Cortex of kidney (tissue), 1 donor: ENCODE measurements at places on chromosomes 12 and 14.

- DNase-seq = no peak
These were observed 22.9 kb downstream of the VEZT start for GRCh38 chr12:95240556-95240955.

DNA sequence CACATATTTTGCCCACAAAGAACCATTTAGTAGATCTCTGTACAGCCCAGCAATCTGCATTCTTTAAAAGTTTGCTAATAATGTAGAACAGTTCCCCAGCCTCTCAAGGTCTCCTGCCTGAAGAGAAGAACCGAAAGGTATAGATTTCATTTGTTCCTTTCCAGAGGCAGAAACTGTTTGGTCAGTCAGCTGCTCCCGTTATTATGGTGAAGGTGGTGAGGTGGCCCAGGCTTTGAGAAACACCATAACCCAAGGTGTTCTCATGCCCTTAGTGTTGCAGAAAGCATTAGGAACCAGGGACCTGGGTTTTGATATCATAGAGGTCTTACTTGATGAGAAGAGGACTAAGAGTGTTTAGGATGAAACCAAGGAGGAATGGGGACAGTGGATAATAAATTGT, 65.3 kb downstream of the SUSD6 start:
- DNase-seq = no peak

DNA sequence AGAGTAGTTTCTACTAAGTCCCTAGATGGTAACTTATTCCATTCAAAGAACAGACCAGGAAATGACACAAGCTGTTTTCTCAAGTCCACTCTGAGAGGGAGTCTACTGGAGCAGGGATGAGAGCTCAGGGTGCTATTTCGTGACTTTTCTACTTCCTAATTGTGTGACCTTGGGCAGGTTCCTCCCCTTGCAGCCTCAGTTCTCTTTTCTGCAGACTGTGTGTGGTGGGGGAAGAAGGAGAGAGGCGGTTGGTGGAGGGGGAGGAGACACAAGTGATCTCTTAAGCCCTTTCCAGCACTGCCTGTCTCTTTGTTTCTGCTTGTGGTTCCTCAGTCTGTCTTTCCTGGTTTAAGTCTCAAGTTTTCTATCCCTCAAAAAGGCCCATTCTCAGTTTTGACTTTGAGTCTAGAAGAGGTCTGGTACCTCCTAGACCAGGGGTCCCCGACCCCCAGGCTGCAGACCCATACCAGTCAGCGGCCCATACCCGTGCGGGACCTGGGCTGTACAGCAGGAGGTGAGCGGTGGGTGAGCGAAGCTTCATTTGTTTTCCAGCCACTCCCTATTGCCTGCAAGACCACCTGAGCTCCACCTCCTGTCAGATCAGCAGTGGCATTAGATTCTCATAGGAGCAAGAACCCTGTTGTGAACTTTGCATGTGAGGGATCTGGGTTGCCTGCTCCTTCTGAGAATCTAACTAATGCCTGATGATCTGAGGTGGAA, 10.7 kb downstream of the FGF6 start:
- no peak for DNase-seq

DNA sequence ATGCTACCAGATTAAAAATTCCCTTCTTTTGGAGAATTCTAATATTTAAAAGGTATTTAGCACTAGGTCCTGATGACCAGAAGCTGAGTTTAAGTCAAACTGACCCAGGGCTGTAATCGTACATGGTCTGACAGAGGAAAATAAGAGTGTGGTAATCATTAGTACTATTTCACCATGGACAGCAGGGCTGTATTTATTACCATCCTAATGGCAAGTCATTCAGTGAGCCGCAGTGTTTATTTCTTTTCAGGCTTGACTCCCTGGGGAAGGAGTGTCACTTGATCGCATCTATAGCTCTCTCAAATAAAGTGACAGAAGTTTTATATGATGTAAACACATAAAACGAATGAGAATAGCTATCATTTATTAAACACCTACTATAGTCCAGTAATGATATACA, 261.8 kb downstream of the BTG1 start:
- DNase-seq = no peak

GRCh38 chr12:23816394-23816851, 133.0 kb downstream of the SOX5 start:
- DNase-seq = no peak

DNA sequence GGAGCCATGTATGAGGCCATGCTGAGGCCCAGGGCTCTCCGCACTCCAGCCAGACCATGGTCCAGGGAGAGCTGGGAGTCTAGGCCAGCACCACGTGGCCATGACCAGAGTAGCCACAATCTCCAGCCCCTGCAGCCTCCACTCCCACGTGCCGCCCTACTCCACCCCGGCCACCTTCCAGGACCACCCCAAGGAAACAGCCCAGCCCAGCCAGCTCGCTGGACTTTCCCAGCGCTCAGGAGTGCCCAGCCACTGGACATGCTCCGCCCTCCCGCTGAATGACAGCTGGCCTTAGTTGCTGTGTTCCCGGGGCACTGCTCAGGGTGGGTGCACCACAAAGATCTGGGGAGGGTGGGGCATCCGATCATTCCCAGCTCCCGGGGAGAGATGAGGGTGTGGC, 2.1 kb upstream of the C14orf180 start:
- no peak for DNase-seq

GRCh38 chr12:12736759-12737676, 19.9 kb downstream of the CDKN1B start:
- DNase-seq = no peak

GRCh38 chr12:77406219-77406905, 341.0 kb upstream of the E2F7 start:
- DNase-seq = no peak

GRCh38 chr12:114018669-114019068, 52.5 kb upstream of the RBM19 start:
- no peak for DNase-seq

GRCh38 chr12:80884651-80885050, 53.1 kb downstream of the LIN7A start:
- DNase-seq = no peak

DNA sequence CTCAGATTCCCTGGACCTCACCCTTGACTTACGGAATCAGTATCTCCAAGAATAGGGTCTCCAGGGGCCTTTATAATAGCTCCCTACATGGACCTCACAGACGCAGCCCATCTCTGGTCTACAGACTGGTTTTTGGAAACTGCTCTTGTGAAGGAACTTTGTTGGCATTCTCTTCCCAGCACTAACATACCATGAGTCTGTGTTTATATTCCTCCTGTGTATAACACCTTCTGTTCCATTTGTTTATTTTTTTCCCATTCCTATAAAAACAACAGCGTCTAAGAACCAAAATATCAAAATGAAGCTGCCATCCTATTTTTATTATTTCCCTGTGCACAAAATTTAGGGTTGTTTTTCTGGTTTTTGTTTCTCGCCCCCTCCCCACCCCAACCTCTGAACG, 131.1 kb downstream of the NEDD1 start:
- no peak for DNase-seq

DNA sequence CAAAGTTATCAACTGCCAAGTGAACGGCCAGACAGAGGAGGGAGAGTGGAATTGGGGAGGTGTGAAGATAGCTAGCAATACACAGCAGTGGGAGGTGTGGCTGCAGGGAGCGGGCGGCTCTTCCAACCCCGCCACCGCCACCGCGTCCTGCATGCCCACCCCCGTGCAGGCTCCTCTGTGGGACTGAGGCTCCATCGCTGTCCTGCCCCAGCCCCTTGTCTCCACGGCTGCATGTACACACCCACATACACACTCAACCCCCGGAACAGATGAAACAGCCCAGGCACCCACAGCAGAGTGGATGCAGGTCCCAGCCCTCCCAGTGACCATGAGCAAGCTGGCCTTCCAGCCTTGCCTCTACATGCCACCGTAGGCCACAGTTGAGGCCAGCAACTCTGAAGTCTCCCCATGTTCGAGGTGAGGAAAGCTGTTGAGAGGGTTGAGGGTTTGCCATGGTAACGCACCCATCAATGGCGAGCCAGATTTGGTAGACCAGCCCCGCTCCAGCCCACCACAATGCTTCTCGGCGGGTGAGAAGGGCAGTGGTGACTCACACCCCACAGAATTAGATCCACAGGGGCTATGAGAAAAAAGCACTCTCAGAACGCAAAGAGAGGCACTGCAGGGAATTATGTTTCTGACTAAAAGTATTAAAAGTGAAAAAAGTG, 39.3 kb downstream of the PITPNM2 start:
- DNase-seq = no peak

GRCh38 chr12:58920102-58920960, at the start of gene LRIG3:
TSS of gene LRIG3 (minus strand) at chr12:58920504. CDS start at chr12:58920235, 269 bp downstream.
- DNase-seq = peak; percentile 12

DNA sequence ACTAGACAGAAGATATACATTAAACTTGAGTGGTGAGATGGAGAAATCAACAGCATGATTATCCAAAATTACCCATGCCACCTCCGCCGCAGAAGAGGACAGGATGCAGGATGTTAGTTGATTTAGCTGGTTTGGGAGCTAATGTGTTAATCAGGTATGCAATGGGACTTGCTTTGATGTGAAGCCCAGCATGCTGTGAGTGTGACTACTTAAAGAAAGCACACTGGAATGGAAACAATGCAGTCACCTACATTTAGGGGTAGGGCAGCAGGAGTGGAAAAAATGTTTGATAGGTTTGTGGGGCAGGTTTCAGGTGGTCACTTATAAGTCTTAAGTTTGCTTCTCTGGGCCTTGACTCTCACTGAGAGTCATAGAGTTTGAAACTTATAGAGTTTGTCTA, 170.0 kb upstream of the DAAM1 start:
- DNase-seq = no peak

GRCh38 chr12:50514526-50515276, 9.9 kb downstream of the DIP2B start:
- DNase-seq = no peak

GRCh38 chr12:53200458-53201176, 6.4 kb downstream of the ITGB7 start:
- no peak for DNase-seq

DNA sequence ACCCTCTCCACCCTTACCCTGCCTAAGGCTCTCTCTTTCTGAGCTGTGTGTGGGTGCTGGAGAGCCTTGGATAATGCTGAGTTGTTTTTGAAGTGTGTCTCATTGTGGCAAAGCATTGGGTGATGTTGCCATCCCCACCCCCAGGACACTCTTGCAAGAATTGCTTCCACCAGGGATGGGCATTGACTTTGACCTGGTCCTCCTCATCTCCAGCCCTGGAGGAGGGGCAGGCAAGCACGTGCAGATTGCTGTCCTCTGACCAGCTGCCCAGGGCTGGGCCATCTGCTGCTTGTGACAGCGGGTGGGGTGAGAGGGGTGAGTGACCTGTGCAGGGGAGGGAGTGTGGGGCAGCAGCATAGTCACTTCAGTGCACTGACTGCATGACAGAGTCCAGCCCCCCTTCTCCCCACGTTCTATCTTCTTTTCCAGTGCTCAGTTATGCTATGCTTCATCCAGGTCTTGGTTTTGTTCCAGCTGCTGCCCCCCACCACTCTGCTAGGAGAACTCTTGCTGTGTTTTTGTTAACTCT, 26.2 kb downstream of the SUSD6 start:
- DNase-seq = no peak

- DNase-seq = no peak
These were observed 127.3 kb downstream of the SCARB1 start for GRCh38 chr12:124736115-124737039.

DNA sequence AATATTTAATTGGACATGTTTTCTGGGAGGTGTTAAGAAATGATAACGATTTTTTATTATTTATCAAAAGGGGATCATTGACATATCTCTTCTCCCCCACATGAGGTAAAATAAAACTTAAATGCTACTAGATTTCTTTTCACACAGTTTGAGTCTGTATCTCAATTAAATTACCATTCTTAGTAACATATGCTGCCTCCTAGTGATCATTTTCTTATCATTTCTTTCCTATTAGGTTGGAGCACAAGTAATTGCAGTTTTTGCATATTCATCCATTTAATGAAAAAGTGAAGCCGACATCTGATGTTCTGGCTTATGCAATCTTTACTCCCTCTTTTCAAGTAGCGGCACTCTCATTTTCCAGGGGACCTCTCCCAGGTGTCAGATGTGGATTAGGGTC, 24.9 kb downstream of the PUS7L start:
- no peak for DNase-seq

DNA sequence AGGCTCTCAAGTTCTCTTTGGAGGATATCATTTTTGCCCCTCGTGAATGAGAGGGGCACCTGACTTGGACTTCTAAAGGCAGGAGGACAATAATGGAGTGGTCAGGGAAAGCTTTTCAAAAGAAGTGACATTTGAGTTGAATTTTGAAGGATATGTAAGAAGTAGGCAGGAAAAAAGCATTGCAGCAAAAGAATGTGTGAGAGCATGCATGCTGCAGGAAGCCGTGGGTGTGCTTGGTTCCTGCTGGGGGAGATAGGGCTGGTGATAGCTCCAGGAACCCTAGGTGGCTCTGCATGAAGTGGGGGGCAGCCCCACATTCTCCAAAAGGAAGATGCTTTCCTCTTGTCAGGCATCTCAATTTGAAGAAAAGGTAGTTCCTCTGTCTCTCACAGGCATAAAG, 23.1 kb downstream of the ACVR1B start:
- DNase-seq = no peak

GRCh38 chr12:124603100-124603541, 35.7 kb upstream of the NCOR2 start:
- DNase-seq = no peak

- DNase-seq = no peak
These were observed 15.5 kb downstream of the PLEK2 start for GRCh38 chr14:67396381-67396970.

GRCh38 chr14:96584907-96585671, 82.9 kb downstream of the PAPOLA start:
- DNase-seq = no peak

DNA sequence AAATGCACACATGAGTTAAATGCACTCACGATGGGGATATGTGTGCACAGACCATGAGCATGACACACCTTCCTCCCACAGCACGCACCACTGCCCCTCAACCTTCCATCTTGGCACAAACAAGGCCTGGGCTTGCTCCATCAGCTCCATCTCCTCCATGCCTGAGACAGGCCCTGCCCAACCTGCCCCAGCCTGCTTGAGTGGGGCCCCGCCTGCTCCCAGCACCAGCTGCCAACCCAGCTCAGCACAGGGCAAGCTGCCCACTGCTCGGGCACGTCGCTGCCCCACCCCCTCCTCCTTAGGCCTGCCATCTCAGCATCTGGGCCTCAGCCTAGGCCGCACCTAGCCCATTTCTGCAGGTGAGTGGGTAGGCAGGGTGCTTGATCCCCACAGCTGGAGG, 27.6 kb upstream of the KRT78 start:
- no peak for DNase-seq

- DNase-seq = no peak
These were observed 135.5 kb upstream of the SFSWAP start for GRCh38 chr12:131575371-131575770.

- no peak for DNase-seq
These were observed 372.3 kb downstream of the SYT1 start for GRCh38 chr12:79236920-79237319.

- no peak for DNase-seq
These were observed 6.7 kb upstream of the KRT75 start for GRCh38 chr12:52440821-52441319.
